ENCODE measurements at places on chromosomes 12 and 14.
A peak's percentile ranks its signal among the peaks of the same experiment; 100 is the strongest.

- no peak for DNase-seq
These were observed 422.1 kb upstream of the SYT1 start for GRCh38 chr12:78442454-78442801.

DNA sequence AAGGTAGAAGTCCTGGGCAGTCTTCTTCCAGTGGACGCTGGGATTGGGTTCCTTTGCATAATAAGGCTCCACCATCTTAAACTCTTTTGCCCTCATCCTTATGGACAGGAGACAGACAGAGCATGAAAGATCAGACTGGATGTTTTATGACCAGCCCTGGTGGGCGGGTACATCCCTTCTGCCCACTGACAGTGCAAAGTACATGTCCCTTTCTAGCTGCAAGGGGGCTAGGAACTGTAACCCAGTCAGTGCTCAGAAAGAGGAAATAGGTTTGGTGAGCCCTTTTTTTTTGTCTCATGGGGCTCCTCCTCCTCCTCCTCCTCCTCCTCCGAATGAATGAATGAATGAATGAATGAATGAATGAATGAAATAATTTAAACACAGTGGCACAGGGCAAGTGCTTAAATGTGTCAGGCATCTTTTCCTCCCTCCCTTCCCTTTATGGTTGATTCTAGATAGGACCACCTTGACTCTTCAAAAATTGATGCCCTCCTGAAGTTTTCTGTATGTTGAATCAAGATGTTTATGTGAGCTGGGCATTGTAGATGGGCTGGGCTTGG is 36.4 kb upstream of the HNF1A start:
- no peak for DNase-seq

DNA sequence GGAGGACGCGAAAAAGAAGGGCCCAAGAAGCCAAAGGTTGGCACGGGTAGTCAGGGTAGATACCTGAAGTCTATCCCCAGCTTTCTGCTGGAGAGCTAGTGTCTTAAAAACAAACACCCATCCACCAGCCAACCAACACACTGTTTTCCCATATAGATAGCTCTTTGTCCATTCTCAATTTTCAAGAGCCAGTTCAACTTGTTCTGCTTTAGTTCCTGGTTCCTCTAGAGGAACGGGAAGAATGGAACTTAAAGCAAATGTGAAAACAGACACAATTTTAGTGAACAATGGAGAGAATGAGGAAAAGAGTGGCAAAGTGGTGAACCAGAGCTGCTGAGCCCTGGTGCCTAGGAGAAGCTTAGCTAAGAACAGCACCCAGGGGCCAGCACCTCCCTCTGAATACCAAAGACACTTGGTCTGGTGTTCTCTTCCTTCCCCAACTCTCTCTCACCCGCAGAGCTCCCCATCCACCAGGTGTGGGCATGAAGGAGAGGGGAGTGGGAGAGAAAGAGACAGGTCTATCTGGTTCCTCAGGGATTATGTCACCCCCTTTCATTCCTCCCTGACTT is 3.8 kb downstream of the NDRG2 start:
- DNase-seq, result no peak

- no peak for DNase-seq
These were observed 28.2 kb downstream of the TRAF3 start for GRCh38 chr14:102805371-102805891.

DNA sequence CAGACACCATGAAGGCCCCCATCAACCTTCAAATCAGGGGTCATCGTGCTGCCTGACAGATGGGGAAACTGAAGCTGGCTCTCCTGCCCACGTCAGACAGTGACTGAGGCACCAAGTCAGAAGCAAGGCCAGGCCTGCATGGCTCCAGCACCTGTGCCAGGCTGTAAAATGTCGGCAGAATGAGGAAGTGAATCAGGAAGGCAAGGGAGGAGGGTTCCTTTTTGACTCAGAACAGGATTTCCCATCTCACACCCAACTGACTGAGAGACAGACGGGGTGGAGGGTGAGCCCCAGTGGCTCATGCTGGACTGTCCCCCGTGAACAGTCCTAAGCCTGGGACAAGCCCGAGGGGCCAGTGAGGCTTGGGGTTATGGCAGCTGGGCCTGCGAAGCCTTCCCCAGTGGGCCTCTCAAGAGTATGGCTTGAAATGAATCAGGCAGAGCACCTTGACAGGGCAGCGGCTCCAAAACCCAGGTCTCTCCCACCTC is 20.9 kb downstream of the SYNE3 start:
- DNase-seq, result no peak

- no peak for DNase-seq
These were observed 34.1 kb downstream of the ERH start for GRCh38 chr14:69363964-69364363.

DNA sequence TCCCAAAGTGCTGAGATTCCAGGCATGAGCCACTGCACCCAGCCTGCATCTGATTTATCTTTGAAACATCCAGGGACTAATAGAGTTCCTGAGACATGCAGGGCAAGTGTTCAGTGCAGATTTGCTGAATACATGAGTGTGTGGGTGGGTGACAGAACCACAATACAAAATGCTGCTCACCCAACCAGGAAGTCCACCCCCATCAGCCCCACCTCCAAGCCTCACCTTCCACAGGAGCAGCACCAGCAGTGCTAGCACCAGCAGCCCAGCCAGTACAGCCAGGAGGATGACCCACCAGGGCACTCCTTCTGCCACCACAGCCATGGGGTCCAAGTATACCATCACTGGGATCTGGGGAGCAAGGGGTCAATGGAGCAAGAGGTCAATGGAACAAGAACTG is 20.0 kb downstream of the ITGA7 start:
- no peak for DNase-seq

GRCh38 chr14:22567437-22567836 is 21.6 kb downstream of the DAD1 start:
- no peak for DNase-seq

DNA sequence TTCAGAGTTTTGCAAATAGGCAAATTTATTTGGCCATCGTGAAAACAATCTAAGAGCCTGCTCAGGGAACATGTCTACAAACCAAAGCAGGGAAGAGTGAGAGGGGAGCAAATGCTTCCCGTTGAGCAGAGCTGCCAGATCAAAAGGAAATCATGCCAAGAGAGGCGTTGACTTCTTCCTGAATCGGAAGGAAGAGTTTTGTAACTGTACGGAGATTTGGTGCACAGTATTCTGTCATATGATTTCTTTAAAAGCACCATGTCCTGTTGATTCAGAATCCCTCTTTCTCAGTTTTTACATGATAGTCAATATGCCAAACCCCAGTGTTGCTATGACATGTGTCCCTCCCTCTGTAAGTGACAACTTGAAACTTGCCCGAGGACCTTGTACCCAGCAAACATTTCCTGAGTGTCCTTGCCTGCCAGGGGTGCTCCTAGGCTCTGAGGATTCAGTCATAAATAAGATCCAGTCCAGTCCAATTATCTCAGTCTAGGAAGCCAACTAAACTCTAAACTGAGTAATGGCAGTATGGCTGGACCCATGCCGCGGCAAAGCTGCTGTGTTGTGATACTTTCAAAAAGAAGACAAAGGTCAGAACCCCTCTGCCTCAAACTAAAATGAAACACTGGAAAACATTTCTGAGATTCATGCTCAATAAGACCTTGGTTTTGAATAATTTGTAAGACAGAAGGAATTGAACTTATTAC is 300.1 kb upstream of the FKBP4 start:
- DNase-seq, result no peak

GRCh38 chr14:103854822-103855733 is 7.7 kb upstream of the PPP1R13B start:
- peak; percentile 35 for DNase-seq

GRCh38 chr14:104898195-104898558 is 26.5 kb upstream of the PLD4 start:
- DNase-seq, result no peak

GRCh38 chr14:65502676-65503124 is 90.2 kb downstream of the FUT8 start:
- no peak for DNase-seq

DNA sequence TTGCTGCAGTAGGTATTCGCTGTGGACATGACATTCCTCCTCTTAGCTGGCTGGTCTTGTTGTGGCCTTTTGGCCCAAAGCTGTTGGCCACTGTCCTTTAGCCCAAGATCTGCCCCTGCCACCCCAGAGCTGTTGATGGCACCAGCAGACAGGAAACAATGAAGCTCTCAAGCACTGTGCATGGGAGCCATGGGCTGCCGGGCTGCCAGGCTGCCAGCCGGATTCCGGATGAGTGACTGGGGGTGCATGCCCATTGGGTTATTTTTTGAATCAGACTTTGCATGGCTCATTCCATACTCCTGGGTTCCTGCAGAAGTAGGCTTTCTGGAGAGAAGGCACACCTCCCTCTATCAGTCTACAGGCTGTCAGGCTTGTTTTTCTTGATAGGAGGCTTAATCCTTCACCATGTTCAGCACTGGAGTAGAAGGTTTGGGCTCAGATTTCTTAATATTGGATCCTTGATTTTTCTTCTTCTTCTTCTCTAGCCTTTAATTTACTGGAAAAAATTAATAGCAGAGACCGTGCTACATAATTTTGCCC is 32.4 kb downstream of the MAX start:
- DNase-seq, result no peak

DNA sequence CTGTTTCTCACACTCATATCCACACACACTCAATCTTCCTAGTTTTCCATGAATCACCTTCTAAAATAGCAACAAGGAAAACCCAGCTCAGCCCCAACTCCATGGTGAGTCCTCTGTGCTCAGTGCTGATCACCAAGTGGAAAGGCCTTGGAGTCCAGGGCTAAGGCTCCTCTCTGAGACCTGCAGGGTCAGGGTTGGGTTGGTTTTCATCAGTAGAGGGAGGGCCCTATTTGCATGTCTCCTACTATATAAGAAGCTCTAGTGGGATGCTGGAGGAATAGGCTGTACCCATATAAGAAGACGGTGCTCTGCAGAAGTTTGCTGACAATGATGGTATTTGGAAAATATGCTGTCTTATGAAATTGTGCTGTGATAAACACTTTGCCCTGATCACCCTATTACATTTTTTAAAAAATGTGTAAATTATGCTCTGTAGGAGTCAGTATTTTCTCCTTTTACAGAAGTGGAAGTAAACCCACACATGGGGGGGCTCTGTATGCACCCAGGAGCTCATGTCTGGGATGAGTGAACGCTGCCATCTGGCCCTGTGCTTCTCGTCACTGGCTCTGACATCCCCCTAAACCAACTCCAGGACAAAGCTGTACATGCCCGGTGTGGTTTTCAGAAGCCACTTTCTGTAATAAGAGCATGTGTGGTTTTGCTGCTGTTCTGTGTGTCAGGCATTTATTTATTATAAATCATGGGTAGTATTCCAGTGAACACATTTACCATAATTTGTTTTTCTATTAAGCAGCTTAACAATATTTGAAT is 536.3 kb downstream of the TMEM121 start:
- no peak for DNase-seq

DNA sequence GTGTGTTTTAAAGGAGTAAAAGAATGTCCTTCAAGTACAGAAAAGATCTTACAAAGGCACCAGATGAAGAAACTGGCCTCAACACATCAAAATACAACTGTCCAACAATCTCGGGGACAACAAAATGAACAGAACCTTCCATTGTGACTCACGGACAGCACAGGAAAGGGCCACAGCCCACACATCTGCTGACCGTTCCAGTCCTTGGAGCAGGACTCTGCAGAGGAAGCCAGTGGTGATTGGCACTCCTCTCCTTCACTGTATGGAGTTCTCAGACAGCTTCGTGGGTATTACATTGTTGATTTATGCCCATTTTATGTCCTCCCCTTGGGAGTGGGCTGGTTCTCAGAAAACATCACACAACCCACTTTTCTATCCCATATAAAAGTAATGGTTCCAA is 32.5 kb upstream of the TC2N start:
- no peak for DNase-seq

DNA sequence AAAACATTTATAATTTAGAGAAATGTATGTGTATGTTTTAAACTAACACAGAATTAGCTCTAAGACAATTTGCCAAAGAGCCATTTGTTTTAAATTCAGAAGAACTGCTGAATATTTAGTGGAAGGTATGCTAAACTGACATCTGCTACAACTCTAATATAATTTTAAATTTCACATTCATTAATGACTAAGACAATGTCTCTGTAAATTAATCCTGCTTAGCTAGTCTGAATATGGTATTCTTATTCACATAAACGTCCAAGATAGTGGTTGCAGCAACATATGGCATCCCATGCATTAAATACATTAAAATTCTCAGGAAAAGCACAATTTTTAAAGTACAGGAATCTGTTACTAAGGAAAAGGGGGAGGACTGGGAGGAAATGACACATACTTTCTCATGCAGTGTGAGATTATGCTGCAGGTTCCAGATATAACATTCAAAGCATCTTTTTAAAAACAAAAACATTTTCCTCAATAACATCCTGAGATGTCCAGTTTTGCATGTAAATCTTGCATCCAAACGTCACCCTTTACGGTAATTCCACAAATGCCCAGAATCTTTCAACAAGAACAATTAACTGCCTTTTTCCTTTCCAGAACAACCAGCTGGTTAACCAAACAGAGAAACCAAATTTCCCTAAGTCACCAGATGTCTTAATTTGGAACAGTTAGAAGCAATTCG is 26.9 kb downstream of the WDR89 start:
- no peak for DNase-seq

DNA sequence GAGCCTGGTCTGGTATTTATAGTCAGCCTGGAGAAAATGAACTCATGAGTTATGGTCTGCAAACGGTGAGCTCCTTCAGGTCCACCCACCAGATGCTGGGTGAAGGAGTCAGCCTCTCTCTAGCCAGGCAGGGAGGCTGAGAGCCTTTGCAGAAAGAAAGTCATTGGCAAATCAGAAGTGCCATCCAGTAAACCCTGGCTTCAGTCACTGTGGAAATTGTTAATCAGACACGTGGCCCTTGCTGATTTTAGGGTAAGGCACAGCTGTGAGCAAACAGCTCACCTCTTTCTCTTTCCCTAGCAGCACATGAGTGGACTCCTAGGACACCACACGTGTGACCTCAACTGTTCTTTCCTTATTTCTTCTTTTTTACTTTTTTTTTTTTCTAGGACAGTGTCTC is 44.9 kb downstream of the CHST11 start:
- no peak for DNase-seq

DNA sequence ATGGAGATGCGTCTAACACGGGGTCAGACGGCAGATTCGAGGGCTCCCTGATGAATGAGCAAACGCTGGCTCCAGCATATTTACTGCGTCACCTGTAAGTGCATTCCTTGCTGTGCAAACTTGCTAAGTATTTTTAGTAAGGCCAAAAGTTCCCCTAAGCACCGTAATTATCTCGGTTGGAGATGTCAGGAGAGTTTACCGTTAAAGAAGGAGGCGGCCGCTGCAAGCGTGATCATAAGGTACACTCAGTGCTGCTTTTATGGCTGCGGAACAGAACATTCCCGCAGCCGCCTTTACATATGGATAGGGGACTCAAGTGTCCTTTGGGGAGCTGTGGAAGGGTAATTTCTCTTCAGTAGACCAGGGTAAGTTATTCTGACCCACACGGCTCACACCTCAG is 175.6 kb downstream of the GLT1D1 start:
- peak; percentile 54 for DNase-seq

- no peak for DNase-seq
These were observed 11.7 kb upstream of the KRT73 start for GRCh38 chr12:52630008-52630500.

Measured in retina (tissue), 1 donor.